ENCODE measurements at places on chromosomes 5 and 9.

DNA sequence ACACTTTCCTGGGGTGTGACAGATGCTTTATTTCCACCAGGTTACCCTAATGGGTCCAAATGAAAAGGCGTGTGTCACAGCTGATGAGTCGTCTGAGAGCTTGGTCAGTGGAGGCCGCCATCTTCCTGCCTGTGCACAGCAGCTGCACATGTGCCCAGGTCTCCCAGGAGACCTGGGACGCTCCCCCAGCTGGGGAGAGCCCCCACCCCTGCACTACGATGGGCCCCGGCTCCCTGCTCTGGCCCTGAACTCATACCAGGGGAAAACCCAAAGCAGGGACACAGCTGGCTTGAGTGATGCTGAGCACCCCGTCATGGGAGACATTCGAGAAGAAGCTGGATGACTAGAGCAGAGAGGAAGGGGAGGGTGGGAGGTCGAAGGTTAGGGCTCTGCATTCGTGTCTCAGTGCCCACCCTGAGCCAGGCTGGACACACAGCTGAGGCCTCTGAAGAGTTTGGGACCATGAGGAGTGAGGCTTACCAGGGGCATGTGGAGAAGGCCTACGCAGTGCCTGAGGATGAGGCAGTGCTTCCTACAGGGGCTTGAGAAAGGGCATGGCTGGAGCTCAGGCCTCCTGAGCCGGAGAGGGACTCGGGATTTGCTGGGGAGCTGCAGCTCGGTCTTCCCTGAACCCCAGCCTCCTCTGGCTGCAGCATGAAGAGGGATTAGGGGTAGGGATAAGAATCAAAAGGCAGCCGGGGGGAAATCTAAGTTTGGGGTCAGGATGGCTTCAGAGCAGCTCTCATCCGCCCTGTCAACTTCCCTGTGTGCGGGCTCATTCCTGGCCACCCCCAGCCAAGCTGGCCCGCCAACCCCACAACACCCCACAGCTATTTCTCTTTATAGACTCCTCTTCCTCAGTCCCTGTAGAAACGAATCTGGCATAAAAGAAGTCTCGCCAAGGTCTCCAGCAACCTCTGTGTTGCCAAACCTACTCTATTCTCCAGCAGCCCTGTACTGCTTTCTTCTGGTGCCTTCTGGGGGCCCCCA, 42.2 kb upstream of the RNU6ATAC start:
- no peak for DNase-seq

DNA sequence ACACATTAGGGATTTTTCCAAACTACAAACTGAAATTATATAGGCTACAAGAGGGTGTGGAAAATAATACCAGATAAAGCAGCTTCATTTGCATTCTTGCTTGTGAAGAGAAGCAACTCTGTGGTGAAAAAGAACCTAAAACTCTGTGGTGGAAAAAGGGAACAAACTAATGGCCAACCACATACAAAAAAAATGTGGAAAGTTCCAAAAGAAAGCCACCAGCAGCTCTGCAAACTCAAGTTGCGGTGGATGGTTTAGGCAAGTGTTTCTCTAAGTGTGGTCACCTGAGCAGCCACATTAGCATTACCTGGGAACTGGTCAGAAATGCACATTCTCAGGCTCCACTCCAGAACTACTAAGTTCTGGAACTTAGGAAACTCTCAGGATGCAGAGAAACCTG, 586.4 kb downstream of the ACTL7B start:
- no peak for DNase-seq

DNA sequence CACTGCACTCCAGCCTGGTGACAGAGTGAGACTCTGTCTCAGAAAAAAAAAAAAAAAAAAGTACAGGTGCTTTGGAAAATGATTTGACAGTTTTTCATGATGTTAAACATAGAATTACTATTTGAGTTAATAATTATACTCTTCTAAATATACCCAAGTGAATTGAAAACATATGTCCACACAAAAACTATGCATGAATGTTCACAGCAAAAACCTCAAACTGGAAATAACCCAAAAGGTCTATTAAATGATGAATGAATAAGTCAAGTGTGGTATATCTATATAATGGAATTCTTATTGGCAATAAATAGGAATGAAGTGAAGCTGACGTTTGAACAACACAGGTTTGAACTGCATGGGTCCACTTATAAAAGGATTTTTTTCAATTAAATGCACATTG, 207.2 kb upstream of the DAB2 start:
- no peak for DNase-seq

GRCh38 chr5:76870046-76870445, 20.2 kb downstream of the S100Z start:
- DNase-seq, result no peak

DNA sequence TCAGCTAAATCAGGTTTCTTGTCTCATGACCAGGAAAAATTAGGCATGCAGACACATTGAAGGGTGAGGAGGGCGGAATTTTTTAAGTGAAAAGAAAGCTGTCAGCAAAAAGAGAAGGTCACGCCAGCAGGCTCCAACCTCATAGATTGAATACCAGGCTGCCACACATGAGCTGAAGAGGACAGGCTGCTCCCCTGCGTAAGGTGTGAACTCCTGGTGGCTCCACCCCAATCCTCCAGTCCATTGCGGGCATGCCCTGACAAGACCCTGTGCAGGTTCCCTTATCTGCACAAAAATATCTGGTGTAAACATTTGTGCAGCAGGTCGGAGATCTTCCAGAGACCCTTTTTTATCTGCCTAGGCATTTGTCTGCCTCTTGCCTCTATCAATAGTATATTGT, 22.9 kb upstream of the TEX10 start:
- no peak for DNase-seq

DNA sequence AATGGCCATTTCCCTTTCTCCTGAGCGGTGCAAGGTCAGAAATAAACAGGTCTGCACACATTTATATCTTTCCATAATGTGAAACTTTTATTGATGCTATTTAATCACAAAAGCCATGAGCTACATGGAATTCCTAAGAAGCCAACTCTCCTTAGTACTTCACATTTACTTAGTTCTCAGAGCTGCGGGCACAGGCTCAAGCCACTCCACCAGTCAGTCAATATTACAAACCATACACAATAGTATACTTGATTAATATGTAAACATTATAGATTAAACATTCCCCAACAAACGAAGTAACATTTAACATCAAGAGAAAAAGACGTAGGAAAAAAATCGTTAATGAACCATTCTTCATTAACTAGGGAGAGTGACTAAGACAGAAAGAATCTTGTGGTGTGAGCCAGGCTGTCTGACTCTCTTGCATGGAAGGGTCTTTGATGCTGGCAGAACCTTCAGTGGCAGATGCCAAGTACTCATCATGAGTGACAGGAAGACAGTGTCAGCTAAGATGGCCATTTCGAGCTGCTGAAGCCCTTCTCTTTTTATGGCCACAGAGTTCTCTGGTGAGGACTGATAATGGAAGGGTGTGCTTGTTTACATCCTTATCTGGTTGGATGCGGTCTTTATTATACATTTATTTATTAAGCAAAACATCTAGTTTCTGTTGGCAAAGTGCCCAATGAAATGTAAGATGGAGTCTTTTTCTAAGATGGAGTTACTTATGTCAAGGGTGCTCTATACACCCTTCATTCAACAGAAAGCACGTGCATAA, 115.5 kb upstream of the TUT7 start:
- no peak for DNase-seq

GRCh38 chr9:31700252-31701045, 684.0 kb upstream of the ACO1 start:
- DNase-seq, result no peak

GRCh38 chr5:50582699-50583098, 83.7 kb upstream of the PARP8 start:
- no peak for DNase-seq

GRCh38 chr5:1439388-1440097, 5.7 kb downstream of the SLC6A3 start:
- no peak for DNase-seq

GRCh38 chr5:56489272-56489671, 256.1 kb upstream of the ANKRD55 start:
- DNase-seq, result no peak

DNA sequence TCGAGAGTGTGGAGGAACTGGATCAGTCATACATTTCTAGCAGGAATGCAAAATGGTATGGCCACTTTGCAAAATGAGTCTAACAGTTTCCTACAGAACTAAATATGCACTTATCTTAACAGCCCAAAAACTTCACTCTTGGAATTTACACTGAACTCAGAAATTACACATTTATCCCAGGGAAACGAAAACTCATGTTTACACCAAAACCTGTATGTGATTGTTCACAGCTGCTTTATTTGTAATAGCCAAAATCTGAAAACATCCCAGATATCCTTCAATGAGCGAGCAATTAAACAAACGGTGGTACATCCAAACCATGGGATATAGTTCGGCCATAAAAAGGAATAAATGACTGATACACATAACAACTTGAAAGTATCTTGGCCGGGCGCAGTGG, 62.0 kb downstream of the RNF130 start:
- DNase-seq, result no peak

DNA sequence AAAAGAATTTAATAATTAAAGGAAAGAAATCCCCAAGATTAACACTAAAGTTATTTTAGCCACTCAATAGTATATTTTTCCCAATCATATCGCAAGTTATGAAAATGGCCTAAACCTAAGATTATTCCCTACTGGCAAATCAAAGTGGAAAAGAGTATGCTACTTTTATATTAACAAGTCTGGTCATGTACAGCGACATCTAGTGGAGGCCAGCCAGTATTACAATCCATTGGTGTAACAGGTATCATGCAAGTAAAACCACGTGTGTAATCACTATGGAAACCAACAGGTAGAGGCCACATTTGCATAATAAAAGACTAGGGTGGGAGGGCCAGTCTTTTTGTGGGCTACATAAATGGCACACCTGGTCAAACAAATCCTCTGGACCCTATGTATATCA, 976.4 kb upstream of the CDH9 start:
- no peak for DNase-seq

DNA sequence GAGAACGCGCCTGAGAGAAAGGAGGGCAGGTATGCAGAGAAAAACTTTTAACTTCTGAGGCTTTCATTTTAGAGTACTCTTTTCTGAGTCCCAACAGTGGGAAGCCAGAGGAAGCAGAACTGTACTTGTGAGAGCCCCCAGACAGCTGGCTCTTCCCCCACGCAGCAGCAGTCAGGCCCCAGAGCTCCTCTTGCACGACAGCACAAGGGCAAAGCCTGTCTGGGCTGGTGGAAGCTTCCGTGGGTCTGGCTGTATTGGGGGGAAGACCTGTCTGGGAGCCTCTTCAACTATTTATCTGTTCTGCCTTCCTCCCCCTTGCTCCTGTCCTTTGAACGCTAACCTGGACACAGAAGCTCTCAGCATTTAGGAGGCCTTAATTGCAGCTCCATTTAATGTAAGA, 68.2 kb downstream of the THBS4 start:
- DNase-seq, result no peak

DNA sequence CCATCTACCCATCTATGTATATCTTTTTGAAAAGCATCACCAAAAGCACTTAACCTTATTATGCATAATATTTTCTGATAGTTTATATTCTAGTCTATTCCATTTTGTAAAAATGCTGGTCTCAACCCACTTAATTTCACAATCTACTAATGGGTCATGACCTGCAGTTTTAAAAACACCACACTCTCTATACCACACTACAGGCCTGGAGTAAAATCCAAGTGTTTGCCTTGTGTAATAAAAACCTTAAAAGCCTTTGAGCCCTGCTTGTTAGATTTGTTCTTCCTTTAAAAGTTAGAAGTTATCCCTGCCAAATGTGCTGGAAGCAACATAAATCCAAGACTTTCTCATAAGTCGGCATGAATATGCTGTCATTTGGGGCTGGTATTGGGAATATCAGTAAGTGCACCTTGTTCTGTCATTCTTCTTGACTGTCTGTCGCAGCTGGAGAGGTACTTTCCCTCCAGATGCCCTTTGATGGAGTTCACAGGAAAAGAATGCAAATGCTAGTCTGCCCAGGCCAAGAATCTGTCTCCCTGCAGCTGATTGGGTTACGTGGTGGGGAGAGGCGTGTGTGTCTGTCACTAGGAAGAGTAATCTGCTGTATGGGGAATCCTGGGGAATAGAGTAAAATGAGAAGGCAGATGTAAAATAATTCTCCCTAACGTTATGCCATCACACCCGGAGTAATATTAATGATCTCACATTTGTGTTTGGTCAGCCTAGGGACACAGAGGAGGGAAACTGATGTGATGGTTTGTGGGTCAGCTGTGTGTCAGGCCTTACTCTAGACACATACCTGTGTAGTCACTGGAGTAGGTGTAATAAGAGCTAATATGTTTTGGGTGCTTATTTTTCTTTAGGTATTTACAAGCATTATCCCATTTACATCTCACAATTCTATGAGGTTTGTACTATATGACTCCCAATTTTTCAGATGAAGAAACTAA, 79.4 kb downstream of the ZNF366 start:
- DNase-seq, result no peak

DNA sequence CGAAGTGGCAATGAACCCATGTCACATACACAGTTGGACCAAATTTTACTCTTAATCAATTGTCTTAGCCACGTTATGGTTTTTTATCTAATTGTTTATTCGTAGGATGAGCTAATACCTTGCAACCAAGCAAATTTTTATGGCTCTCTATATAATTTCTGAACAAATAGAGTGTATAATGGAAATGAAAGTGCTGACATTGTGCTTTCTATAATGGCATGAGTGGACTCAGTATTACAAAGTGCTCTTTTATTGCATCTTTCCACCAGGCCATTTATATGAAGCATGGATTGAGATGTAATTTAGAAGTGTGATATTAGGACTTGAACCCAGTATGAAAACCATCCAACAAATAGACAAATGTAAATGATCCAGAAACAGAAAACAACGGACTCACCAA, 1096.0 kb downstream of the DTWD2 start:
- DNase-seq, result no peak

DNA sequence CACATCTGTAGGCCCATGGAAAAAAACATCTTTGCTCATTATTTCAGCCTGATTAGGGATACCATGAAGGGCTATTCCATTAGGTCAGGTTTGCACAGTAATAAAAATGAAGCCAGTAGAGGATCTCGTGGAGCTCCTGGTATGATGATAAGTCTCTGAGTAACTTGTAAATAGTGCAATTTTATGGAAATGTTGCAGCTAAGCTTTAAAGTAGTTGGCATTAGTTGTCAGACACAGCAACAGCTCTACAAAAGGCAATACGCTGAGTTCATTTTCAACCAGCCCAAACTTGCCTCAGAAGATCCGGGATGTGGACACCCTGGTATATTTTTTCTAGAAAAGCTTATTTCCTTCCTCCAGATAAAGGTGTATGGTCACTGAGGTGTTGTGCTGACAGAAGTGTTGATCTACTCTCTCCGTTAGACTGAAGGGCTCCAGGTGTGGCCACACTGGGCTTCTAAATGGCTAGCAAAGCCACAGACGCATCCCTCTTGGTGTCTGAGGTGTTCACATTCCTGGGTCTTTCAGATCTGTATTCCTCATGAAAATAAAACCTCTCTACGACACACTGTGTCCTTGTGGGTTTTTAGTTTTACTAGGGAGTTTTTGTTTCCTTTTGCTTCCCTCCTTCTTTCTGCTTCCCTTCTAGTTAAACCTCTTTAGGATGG, 141.6 kb downstream of the GHR start:
- no peak for DNase-seq

DNA sequence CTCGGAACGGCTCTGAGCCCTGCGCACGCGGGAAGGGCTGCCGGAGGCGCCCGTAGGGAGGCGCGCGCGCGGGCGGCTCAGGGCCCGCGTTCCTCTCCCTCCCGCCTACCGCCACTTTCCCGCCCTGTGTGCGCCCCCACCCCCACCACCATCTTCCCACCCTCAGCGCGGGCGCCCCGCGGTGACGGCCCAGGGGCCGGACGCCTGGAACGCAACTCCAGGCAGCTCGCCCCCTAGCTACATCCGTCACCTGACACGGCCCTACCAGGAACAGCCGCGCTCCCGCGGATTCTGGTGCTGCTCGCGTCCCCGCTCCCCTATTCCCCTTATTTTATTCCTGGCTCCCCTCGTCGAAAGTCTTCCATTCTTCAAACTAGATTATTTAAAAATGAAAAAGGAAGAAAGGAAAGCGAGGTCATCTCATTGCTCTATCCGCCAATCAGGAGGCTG, at the start of gene CDKN2B-AS1:
TSS of gene CDKN2B-AS1 (plus strand) at position 236 of the 450 bp plus-strand sequence.
- DNase-seq, result no peak
